COR-L47 (cell line): ENCODE measurements at places on chromosomes 5 and 9.

DNA sequence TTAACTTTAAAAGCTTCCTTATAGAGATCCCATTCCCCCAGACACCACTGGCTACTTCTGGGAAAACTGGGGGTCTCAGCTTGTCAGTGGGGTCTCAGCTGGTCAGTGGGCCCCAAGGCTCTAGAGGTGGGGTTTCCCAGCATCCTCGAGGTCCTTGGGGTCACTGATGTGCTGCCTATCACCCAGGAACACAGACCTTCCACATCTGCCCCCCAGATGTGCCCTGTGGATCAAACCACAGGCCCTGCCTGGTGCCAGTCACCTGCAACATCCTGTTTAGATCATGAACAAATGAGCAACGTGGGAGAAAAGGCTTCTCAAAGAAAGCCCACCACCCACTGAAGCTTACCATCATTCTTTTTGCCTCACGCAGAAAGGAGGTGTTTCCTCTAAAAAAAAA, 165.6 kb upstream of the FSTL4 start:
- no peak for DNase-seq

DNA sequence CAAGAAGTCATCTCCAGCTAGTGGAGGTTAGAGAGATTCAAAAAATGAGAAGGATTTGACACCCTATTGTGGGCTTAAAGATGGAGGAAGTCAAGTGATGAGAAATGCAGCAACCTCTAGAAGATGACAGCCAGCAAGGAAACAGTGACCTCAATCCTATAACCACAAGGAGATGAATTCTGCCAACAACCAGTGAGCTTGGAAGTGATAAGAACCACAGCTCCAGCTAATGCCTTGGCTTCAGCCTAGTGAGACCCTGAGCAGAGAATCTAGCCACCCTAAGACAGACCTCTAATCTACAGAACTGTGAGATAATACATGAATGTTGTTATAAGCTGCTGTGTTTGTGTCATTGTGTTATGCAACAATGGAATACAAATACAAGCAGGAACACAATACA, 262.4 kb downstream of the GRIA1 start:
- no peak for DNase-seq

DNA sequence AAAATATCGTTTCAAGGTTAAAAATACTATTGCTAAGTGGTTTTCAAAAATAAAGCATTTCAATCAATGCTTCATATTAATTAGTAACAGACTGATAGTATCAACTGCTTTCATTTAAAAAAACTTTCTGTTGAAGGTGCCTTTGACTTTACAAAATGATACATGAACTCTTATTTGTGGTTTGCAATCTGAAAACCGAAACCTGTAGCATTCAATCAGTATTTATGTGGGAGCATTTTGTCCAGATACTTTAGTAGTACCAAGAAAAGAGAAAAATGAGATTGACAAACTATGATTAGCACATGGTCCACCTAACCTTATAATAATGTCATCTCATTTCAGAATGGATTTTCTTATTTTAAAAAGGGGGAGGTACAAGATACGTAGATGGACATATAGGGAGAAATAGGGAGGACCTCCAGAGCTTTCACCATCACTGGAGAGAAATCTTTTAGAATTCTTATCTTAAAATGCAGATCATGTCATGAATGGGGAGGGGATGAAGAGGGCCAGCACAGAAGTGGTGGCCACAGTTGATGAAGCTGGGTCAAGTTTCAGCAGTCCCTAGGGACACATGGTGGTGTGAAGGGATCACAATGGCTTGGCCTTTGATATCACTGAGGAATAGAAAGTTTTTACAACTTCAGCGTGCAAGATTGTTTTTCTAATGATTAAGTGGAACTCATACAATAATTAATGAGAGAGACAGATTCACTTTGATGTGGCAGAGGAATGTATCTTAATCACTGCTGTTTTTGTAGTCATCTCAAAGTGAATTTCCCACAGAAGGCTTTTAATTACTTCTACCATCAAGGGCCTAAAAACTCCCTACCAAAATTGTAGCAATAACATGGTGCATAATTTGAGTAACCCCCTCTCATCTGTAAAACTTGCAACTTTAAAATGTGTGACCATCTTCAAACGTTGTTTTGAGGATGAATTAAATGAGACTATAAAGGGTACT, 322.3 kb upstream of the EDIL3 start:
- no peak for DNase-seq

- DNase-seq, result no peak
These were observed 144.3 kb downstream of the ST8SIA4 start for GRCh38 chr5:100758780-100759179.

- DNase-seq, result no peak
These were observed 133.4 kb downstream of the TRPM3 start for GRCh38 chr9:70987986-70988385.
